ENCODE measurements at places on chromosomes 16 and 17.
A peak's percentile ranks its signal among the peaks of the same experiment; 100 is the strongest.

- H3K27ac ChIP-seq: peak overlapping the region; percentile 69
- no peaks in the 10 kb centered on the region for H3K27me3 ChIP-seq
- H3K4me3 ChIP-seq: no peak overlapping the region
- peak; percentile 79 for DNase-seq
Observed at GRCh38 chr17:78842881-78843565, 2.4 kb upstream of the USP36 start.

- H3K36me3 ChIP-seq: peaks cover 27% of the 10 kb centered on the region
- no peak overlapping the region for H3K4me3 ChIP-seq
- H3K4me1 ChIP-seq: peaks cover 33% of the 10 kb centered on the region
- no peak overlapping the region for H3K27ac ChIP-seq
- no peak for DNase-seq
Observed at GRCh38 chr17:46061435-46061834, 62.4 kb downstream of the STH start.

- no peak overlapping the region for H3K4me3 ChIP-seq
- H3K27me3 ChIP-seq: no peaks in the 10 kb centered on the region
- no peak for DNase-seq
- peaks cover 36% of the 10 kb centered on the region for H3K4me1 ChIP-seq
- peaks cover 38% of the 10 kb centered on the region for H3K36me3 ChIP-seq
Observed at GRCh38 chr17:76154292-76154691, 13.2 kb upstream of the FOXJ1 start.

DNA sequence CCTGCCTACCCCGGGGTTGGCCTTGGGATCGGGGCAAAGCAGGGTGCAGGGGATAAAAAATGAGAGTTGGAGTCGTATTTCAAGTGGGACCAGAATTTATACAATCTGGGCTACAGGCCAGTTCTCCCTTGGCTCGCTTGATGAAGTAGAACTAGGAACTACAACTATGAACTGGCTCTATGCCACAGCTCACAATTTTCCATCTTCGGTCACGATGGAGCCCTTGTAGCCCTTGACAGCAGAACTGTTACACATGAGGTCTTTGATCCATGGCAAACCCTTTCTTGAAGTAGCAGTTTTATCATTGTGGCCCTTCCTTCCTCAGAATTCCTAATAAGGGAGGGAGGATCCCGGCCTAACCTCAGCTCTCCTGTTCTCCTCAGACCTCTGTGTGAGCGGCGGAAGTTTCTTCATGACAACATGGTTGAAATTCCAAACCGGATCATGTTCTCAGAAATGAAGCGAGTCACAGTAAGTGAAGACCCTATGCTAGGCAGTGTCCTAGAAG lies 17.1 kb downstream of the LIG3 start:
- no peak overlapping the region for H3K4me3 ChIP-seq
- peaks cover 6% of the 10 kb centered on the region for H3K4me1 ChIP-seq
- DNase-seq: no peak
- no peaks in the 10 kb centered on the region for H3K27me3 ChIP-seq
- H3K36me3 ChIP-seq: peaks cover 40% of the 10 kb centered on the region
- no peak overlapping the region for H3K27ac ChIP-seq

DNA sequence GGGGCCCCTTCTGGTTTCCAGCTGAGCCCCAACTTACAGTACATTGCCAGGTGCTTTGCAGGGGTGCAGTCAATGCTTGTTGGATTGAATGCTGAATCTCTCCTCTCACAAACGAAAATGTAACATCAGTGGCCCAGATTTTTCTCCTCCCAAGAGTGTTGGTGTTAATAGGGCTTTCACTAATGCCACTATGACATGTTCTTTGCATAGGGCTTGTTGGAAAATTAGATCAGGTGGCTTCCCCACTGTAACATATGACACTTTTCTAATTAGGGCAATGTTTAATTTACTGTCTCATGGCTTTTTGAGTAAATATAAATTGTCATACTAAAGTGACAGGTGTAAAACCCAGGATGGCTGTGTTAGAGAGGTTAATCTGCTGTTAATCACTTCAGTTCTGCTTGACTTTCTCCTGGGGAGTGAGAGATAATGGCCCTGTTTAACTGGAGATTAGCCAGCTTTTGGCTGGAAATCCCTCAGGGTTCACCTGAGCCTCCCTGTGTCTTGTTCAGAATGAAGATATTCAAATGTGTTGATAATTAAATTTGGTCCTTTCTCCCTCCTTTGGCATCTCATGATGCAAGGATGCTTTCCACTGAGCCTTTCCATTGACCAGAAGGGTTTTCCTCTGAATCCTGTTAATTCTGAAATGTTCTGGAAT lies 502.3 kb downstream of the RBFOX1 start:
- no peak overlapping the region for H3K27ac ChIP-seq
- H3K36me3 ChIP-seq: no peaks in the 10 kb centered on the region
- no peak overlapping the region for H3K4me3 ChIP-seq
- H3K27me3 ChIP-seq: no peaks in the 10 kb centered on the region

GRCh38 chr16:7534749-7535148 lies 202.1 kb downstream of the RBFOX1 start:
- DNase-seq: no peak
- no peak overlapping the region for H3K4me3 ChIP-seq
- no peaks in the 10 kb centered on the region for H3K4me1 ChIP-seq
- H3K36me3 ChIP-seq: no peaks in the 10 kb centered on the region
- no peaks in the 10 kb centered on the region for H3K27me3 ChIP-seq
- H3K27ac ChIP-seq: no peak overlapping the region

DNA sequence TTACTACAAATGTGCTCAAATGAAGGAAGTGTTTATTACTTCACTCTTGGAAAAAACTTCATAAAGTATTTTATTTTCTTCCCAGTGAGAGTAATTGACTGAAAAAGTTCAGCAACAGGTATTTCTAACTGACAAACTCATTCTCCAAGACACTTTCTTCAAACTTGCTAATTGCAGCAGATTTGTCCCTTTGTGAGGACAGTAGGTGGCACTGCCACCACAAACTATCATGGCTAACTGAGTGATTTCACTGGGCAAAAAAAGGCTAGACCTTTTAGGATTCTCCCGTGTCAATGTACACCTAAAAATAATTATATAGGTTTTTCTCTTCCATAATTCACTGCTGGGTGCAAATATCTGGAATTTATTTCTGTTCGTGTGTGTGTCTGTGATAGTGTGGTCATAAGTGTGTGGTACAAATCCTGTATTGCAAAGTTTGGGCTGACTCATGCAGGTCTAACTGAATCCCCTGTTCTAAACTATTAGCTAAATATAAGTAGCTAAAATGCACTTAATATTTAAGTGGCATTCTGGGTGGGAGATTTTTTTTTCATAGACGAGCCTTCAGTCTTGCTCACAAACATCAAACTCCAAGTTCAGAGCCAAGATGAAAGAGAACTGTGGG lies 3.9 kb downstream of the HS3ST3A1 start:
- DNase-seq: peak; percentile 46
- no peaks in the 10 kb centered on the region for H3K36me3 ChIP-seq
- H3K4me3 ChIP-seq: no peak overlapping the region
- H3K27me3 ChIP-seq: peaks cover 39% of the 10 kb centered on the region

DNA sequence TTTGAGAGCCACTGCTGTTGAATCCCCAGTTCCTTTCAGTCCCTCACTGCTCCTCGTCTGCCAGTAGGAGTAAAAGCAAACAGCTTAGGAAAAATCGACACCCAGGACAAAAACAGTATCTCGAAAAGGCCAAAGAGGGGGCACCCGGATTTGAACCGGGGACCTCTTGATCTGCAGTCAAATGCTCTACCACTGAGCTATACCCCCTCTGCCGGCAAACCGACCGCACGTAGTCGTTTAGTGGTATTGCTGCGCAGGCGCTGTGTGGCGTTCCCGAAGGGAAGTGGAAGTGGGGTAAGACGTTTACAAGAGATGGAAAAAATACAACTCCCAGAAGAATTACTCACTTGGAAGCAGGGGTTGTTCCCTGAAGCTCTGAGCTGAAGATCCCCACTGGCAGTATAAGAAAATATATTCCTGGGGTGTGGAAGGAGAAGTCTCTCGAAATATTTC lies 2.2 kb upstream of the PLXDC1 start:
- H3K4me3 ChIP-seq: peak overlapping the region; percentile 95
- peak overlapping the region; percentile 95 for H3K27ac ChIP-seq
- peaks cover 8% of the 10 kb centered on the region for H3K36me3 ChIP-seq
- DNase-seq: peak; percentile 94
- peaks cover 40% of the 10 kb centered on the region for H3K4me1 ChIP-seq
- peaks cover 2% of the 10 kb centered on the region for H3K27me3 ChIP-seq

- H3K27me3 ChIP-seq: no peaks in the 10 kb centered on the region
- peak overlapping the region; percentile 27 for H3K27ac ChIP-seq
- H3K4me3 ChIP-seq: no peak overlapping the region
Observed at GRCh38 chr16:89294486-89294885, 77.0 kb downstream of the ZNF778 start.

DNA sequence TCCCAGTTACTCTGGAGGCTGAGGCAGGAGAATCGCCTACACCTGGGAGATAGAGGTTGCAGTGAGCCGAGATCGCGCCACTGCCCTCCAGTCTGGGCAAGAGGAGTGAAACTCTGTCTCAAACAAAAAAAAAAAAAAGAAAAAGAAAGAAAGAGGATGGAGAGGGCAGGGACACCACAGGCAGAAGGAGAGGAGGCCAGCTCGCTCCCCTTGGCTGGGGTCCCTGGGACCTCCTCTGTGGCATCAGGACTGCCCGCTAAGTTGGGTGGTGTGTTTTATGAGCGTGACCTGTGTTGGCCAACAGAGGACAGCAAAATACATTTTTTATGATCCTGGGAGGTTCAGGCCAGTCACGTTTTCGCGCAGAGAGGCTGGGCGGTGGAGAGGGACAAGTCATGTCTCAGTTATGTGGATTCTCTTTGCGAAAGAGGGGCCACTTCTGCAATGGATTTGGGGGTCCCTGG lies 229.6 kb downstream of the MRTFB start:
- peaks cover 8% of the 10 kb centered on the region for H3K4me1 ChIP-seq
- H3K27ac ChIP-seq: no peak overlapping the region
- H3K27me3 ChIP-seq: peaks cover 15% of the 10 kb centered on the region
- peak overlapping the region; percentile 63 for H3K4me3 ChIP-seq
- DNase-seq: peak; percentile 68

GRCh38 chr17:1143573-1143972 lies 36.2 kb downstream of the ABR start:
- H3K27me3 ChIP-seq: no peaks in the 10 kb centered on the region
- H3K27ac ChIP-seq: no peak overlapping the region
- DNase-seq: no peak
- no peaks in the 10 kb centered on the region for H3K4me1 ChIP-seq
- H3K4me3 ChIP-seq: no peak overlapping the region

GRCh38 chr16:86242244-86243122 lies 267.8 kb upstream of the FOXF1 start:
- H3K27me3 ChIP-seq: peaks cover 30% of the 10 kb centered on the region
- H3K27ac ChIP-seq: no peak overlapping the region
- H3K4me1 ChIP-seq: no peaks in the 10 kb centered on the region
- DNase-seq: no peak
- H3K36me3 ChIP-seq: no peaks in the 10 kb centered on the region
- no peak overlapping the region for H3K4me3 ChIP-seq

GRCh38 chr16:10178080-10178479 lies 4.1 kb downstream of the GRIN2A start:
- peaks cover 38% of the 10 kb centered on the region for H3K27me3 ChIP-seq
- no peaks in the 10 kb centered on the region for H3K36me3 ChIP-seq
- no peak overlapping the region for H3K27ac ChIP-seq
- peaks cover 9% of the 10 kb centered on the region for H3K4me1 ChIP-seq

DNA sequence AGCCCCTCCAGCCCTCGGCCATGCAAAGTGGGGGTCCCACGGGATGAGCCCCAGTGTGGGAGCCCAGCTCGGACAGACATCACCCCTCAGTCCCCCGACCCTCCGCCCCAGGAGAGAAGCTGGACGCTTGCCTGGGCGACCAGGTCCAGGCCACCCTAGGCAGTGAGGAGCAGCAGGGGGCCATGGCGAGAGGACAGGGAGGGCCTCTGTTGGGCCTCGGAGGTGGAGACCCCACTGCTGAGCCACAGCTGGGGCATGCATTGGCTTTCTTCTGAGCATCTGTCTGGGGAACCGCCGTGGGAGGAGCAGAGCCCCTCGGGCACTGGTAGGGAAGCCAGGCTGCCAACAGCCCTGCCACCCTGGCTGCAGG lies 13.0 kb downstream of the ACTG1 start:
- no peaks in the 10 kb centered on the region for H3K4me1 ChIP-seq
- H3K27me3 ChIP-seq: peaks cover 8% of the 10 kb centered on the region
- DNase-seq: no peak
- no peaks in the 10 kb centered on the region for H3K36me3 ChIP-seq

DNA sequence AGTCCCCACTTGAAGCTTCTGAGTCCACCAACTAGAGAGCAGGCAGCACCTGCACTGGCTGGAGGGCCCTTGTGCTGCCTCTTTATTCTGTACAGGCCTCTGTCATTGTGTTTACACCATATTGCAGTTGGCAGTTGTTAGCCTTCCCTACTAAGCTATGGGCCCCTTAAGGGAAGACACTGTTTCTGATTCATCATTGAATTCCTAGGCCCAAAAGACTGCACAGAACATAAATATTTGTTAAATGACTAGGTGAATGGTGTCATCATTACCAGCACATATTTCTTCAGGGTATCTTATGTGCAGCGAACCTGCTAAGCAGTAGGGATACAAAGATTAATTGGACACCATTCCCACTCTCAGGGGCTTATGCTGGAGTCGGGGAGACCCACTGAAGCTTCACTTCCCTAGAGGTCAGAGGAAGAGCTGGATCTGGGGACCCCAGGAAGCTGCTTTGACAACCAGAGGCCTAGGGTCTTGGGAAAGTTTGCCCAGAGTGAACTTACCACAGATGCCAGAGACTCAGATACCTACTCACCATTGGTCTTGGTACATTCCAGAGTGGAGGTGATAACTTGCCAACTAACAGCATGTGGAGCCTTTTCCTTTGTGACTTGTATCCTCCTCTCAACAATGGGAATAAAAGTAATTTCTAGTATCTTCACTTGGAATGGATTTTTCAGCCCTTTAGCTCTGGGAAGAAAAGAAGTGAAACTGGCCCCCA lies 28.7 kb upstream of the DDX52 start:
- H3K4me3 ChIP-seq: no peak overlapping the region
- H3K36me3 ChIP-seq: no peaks in the 10 kb centered on the region
- H3K27ac ChIP-seq: no peak overlapping the region
- DNase-seq: no peak
- H3K27me3 ChIP-seq: peaks cover 9% of the 10 kb centered on the region
- no peaks in the 10 kb centered on the region for H3K4me1 ChIP-seq

- no peak overlapping the region for H3K4me3 ChIP-seq
- no peaks in the 10 kb centered on the region for H3K36me3 ChIP-seq
- no peaks in the 10 kb centered on the region for H3K4me1 ChIP-seq
Observed at GRCh38 chr17:11871773-11872172, 125.5 kb downstream of the ZNF18 start.

GRCh38 chr17:34420254-34420766 lies 57.3 kb upstream of the CCL1 start:
- H3K27me3 ChIP-seq: peaks cover 27% of the 10 kb centered on the region
- no peak overlapping the region for H3K27ac ChIP-seq
- H3K4me1 ChIP-seq: no peaks in the 10 kb centered on the region
- DNase-seq: peak; percentile 78
- no peaks in the 10 kb centered on the region for H3K36me3 ChIP-seq

- H3K27me3 ChIP-seq: no peaks in the 10 kb centered on the region
- H3K36me3 ChIP-seq: peaks cover 13% of the 10 kb centered on the region
- H3K27ac ChIP-seq: peak overlapping the region; percentile 69
- H3K4me1 ChIP-seq: peaks cover 22% of the 10 kb centered on the region
- DNase-seq: no peak
Observed at GRCh38 chr16:590815-591200, 942 bp downstream of the RAB40C start.
